ENCODE measurements at places on chromosomes 3 and 15.

GRCh38 chr15:84961707-84962106, 19.9 kb upstream of the PDE8A start:
- no peak overlapping the region for H3K27ac ChIP-seq
- no peaks in the 10 kb centered on the region for H3K36me3 ChIP-seq
- ATAC-seq: no peak
- no peak overlapping the region for H3K4me3 ChIP-seq
- H3K4me1 ChIP-seq: no peaks in the 10 kb centered on the region

- no peak overlapping the region for H3K27ac ChIP-seq
- no peak for ATAC-seq
- H3K4me1 ChIP-seq: peaks cover 41% of the 10 kb centered on the region
- H3K4me3 ChIP-seq: no peak overlapping the region
- peaks cover 96% of the 10 kb centered on the region for H3K36me3 ChIP-seq
Measured at GRCh38 chr15:55247311-55247710, 42.3 kb downstream of the RAB27A start.

DNA sequence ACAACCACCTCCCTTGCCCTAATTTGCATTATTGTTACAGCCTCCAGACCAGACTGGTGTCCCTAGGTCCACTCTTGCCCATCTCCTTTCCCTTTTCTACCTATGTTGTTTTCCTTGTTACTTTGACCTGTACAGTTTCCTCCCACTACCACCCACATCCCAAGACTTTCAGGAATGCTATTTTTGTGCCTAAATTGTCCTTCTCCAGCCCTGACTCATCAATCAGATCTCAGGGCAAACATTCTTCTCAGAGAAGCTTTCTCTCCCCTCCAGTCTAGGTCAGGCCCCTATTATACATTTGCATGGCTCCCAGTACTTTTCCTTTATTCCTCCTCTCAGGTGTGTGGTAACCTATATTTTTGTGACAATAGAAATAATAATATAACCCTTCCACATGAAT, 241.5 kb downstream of the IGSF11 start:
- H3K36me3 ChIP-seq: no peaks in the 10 kb centered on the region
- no peak overlapping the region for H3K27ac ChIP-seq
- peaks cover 19% of the 10 kb centered on the region for H3K27me3 ChIP-seq
- no peak overlapping the region for H3K4me3 ChIP-seq
- ATAC-seq: no peak
- H3K4me1 ChIP-seq: no peaks in the 10 kb centered on the region

- H3K27ac ChIP-seq: no peak overlapping the region
- no peaks in the 10 kb centered on the region for H3K36me3 ChIP-seq
- ATAC-seq: no peak
- no peaks in the 10 kb centered on the region for H3K4me1 ChIP-seq
Measured at GRCh38 chr3:159189994-159190669, 388.3 kb downstream of the MFSD1 start.

DNA sequence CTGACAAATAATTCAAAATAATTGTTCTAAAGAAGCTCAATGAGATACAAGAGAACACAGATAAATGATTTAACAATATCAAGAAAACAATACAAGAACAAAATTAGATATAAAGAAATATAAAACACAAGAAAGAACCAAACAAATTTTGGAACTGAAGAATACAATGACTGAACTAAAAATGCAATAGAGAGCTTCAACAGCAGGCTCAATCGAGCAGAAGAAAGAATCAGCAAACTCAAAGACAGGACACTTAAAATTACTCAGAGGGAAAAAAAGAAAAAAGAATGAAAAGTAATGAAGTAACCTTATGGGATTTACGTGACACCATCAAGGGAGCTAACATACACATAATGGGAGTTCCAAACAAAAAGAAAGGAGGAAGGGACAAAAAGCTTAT, 32.1 kb downstream of the CCDC54 start:
- no peaks in the 10 kb centered on the region for H3K4me1 ChIP-seq
- no peak for ATAC-seq
- no peak overlapping the region for H3K4me3 ChIP-seq
- H3K36me3 ChIP-seq: no peaks in the 10 kb centered on the region

DNA sequence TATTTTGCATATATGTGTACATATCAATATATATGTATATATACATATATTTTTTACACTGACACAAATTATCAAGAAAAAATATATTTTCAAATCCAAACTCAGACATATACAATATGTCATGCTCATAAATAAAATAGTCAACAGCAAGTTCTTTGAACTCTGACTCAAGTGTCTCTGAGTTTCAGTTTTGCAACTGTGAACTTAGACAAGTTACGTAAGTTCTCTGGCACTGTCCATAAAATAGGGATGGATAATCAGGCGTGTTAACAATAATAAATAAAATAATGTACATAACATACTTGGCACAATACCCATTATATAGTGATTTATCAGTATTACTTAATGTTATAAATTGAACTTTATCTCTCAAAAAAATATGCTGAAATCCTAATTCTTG, 12.1 kb upstream of the XRN1 start:
- H3K27me3 ChIP-seq: no peaks in the 10 kb centered on the region

- H3K36me3 ChIP-seq: no peaks in the 10 kb centered on the region
- H3K4me3 ChIP-seq: no peak overlapping the region
- ATAC-seq: no peak
- H3K27ac ChIP-seq: no peak overlapping the region
- no peaks in the 10 kb centered on the region for H3K4me1 ChIP-seq
Measured at GRCh38 chr15:90337256-90337655, 14.8 kb upstream of the ZNF774 start.

- no peaks in the 10 kb centered on the region for H3K4me1 ChIP-seq
- peak; percentile 16 for ATAC-seq
- peak overlapping the region; percentile 90 for H3K4me3 ChIP-seq
- H3K27me3 ChIP-seq: no peaks in the 10 kb centered on the region
- no peaks in the 10 kb centered on the region for H3K36me3 ChIP-seq
- no peak overlapping the region for H3K27ac ChIP-seq
Measured at GRCh38 chr3:13452490-13453335, 27.4 kb upstream of the HDAC11 start.

GRCh38 chr3:86782286-86782685, 208.7 kb downstream of the VGLL3 start:
- H3K27me3 ChIP-seq: no peaks in the 10 kb centered on the region
- no peak overlapping the region for H3K4me3 ChIP-seq
- ATAC-seq: no peak
- H3K36me3 ChIP-seq: no peaks in the 10 kb centered on the region
- no peak overlapping the region for H3K27ac ChIP-seq

DNA sequence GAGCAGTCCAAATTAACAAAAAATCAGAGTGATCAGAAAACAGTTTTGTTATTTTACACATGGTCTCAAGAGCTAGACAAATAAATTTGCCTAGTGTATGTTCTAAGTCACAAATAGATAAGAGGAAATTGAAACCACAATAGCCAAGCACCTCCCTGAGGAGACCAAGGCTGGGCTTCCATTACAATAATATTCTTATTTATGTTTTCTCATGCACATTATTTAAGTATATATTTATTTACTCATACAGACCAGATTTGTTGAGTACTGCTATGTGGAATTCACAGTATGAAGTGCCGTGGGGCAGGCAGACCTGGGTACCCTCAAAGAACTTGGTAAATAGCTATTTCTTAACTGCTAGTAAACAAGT, 242.3 kb upstream of the ICE2 start:
- no peak for ATAC-seq
- no peaks in the 10 kb centered on the region for H3K27me3 ChIP-seq
- peak overlapping the region; percentile 93 for H3K27ac ChIP-seq
- H3K36me3 ChIP-seq: peaks cover 3% of the 10 kb centered on the region
- H3K4me3 ChIP-seq: peak overlapping the region; percentile 77

DNA sequence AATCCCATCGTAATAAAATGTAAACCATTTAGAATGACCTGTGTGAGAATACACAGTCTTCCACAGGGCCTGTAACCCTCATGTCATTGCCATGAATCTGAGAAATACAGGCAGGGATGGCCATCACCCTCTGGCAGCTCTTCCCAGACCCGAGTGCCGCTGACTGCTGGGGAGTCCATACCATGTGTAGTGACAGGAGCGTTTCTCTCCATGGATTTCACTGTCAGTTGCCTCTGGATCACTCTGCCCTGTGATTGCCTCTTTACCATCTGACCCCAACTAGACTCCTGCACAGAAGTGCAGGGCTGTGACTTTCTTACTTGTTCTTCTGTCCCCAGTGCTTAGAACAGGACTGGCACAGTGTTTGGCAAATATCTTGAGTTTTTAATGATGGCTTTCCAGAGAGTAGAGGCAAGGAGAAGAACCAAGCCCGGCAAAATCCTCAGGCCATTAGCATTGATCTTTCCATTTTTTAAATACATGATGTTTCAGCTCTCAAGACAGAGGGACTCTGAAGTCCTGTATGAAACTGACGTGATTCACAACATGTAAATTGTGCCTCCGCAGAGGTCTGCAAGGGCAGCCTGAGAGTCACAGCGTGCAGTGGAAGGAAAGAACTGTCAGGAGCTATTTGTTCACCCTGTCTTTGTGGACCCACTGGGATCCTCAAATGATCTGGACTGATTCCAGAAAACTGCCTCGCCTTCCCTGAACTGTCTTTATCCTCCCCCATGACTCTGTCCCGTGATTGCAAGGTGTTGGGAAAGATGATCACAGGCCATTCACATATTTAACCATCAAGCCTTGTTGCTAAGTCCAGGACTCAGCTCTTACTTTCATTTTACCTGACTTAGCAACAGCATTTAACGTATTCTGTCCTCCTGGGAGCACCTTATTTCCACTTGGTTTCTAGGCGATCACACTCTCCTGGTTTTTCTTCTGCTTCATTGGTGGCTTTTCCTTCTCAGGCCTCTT, 354.9 kb downstream of the EPHB1 start:
- no peak overlapping the region for H3K4me3 ChIP-seq
- H3K27me3 ChIP-seq: no peaks in the 10 kb centered on the region
- no peaks in the 10 kb centered on the region for H3K36me3 ChIP-seq
- H3K4me1 ChIP-seq: no peaks in the 10 kb centered on the region
- no peak overlapping the region for H3K27ac ChIP-seq

DNA sequence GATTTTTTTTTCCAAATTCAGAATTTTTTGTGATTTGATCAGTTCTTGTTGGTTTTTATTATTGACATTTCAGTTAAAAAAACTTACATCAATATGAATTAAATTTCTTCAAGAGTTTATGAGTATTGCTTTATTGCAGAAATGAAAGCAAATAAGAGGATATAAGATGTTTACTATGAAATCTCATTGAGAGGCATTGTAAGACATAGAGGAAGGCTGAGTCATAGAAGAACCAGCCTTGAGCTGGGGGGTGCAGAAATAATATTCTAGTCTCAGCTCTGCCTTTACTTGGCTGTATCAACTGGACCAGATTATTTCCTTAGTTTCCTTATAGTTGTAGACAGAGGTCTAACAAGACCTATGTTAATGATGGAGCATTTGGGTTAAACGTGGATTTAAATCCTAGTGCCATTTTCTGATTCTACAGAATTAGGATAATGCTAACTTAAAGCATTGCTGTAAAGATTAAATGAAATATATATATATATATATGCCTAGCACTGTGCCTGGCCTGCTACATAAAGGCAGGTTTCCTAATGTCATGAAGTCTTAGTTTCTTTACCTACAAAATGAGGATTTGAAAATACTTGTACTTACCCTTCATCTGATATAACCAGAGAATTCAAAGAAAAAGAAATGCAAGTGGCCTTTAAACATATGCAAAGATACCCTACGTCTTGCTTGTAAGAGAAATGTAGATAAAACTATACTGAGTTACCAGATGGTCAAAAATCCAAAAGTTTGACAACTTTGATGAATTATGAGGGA, 7.3 kb downstream of the FAM98B start:
- no peaks in the 10 kb centered on the region for H3K27me3 ChIP-seq
- no peak overlapping the region for H3K4me3 ChIP-seq
- no peak overlapping the region for H3K27ac ChIP-seq
- no peak for ATAC-seq
- peaks cover 31% of the 10 kb centered on the region for H3K4me1 ChIP-seq

- H3K4me1 ChIP-seq: no peaks in the 10 kb centered on the region
- ATAC-seq: no peak
- H3K4me3 ChIP-seq: no peak overlapping the region
- H3K27me3 ChIP-seq: no peaks in the 10 kb centered on the region
Measured at GRCh38 chr3:4664412-4664811, 171.3 kb downstream of the ITPR1 start.

DNA sequence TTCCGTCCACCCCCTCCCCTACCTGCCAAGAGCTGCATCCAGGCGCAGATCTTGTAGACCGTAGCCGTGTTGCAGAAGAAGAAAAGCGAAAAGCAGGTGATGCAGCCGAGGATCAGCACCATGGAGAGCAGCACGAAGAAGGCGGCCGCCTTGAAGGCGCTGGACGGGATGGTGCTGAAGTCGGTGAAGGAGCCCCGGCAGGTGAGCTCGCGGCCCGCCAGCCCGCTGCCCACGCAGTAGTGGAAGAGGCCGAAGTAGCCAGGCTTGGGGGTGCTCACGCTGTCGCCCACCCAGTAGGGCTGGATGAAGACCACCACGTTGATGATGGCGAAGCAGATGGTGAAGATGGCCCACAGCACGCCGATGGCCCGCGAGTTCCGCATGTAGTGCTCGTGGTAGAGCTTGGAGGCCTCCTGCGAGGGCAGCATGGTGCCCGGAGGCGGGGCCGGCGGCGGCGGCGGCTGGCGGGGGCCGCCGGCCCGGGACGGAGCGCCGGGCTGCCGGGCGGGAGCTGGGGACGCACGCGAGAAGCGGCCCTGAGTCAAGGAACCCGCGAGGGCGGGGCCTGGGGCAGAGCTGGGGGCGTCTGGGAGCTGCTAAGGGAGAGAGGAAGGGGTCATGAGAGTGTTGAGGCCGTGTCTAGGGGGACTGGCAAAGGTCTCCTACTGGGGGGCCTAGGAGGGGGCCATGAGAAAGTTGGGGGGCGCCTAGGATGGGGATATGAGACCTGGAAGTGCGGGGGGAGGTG, 1.2 kb downstream of the LHFPL4 start:
- no peak for ATAC-seq
- peaks cover 10% of the 10 kb centered on the region for H3K4me1 ChIP-seq
- H3K27ac ChIP-seq: no peak overlapping the region
- H3K4me3 ChIP-seq: no peak overlapping the region

DNA sequence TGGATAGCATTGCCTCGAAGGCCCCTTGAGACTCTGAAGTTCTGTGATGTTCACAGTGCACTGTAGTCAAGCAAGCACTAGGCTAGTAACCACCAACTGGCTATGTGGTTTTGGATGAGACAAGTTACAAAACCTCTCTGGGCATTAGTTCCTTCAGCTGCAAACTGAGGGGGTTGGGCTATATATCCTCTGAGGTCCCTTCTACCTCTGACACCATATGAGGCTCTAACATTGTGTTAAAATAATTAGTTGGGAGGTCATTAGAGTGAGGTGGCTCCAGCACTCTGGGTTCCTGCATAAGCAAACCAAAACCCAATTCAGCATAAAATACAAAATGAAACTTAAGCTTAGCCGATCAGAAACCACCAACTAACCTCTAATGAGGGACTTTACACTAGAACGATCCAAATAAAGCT, 209.5 kb upstream of the LRRN1 start:
- no peak overlapping the region for H3K4me3 ChIP-seq
- no peaks in the 10 kb centered on the region for H3K4me1 ChIP-seq
- no peak for ATAC-seq
- H3K27me3 ChIP-seq: no peaks in the 10 kb centered on the region
- H3K27ac ChIP-seq: no peak overlapping the region
- H3K36me3 ChIP-seq: no peaks in the 10 kb centered on the region
